ENCODE measurements at places on chromosomes 3 and 15. TPM values are rescaled to one million over a fixed set of nuclear protein-coding genes. Genes with fewer than 3 reads are reported as not detected.

Gene TLR9
- not detected for total RNA-seq

- no peak for DNase-seq
Measured at GRCh38 chr3:109939817-109940216, 602.5 kb upstream of the DPPA4 start.

DNA sequence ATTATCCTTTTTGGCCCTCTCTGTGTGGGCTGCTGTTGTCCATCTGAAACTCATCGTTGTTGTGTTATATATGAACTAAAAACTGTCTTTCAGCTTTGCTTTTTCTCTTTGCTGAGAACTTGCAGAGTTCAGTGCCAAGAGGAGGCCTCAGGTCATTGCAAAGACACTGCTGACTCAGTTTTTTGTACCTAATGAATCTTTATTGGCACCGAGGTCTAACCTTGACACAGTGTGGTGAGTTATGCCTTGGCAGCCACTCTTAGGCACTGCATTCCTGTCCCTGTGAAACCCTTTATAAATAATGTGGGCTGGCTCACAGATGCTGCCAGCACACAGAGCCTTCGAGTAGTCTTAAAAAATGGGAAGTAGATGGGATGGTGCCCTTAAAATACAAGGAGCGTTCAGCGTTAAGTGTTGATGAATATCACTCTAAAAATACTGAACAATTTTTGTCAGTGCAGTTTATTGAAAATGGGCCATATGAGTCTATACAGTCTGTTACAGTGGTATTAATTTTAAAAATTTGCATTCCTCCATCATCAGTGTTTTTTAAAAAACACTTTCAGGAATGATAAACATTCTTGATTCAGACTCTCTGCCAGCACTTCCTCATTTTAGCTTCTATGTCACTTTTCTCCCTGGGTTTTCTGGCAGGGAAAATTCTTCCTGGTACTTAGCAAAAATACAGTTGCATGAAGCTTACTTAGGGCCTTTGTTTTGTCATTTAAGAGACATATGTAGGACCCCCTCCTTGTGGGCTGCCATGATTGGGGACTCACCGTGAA lies 234.1 kb downstream of the CACNA2D3 start:
- no peak for DNase-seq

DNA sequence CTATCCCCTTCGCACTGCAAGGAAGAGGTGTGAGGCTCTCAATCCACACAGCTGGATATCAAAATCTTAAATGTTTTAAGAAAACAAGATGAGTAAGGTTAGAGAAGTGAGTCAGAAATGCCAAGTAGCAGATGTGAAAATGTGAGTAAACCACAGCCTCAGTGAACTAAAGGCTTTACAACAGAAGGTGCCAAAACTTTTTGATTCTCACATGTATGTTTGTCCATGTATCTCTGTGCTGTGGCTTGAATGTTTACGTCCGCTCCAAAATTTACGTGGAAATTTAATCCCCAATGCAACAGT lies 126.8 kb upstream of the PFN2 start:
- no peak for DNase-seq

GRCh38 chr15:67077641-67078215 lies 12.3 kb downstream of the SMAD3 start:
- no peak for DNase-seq

DNA sequence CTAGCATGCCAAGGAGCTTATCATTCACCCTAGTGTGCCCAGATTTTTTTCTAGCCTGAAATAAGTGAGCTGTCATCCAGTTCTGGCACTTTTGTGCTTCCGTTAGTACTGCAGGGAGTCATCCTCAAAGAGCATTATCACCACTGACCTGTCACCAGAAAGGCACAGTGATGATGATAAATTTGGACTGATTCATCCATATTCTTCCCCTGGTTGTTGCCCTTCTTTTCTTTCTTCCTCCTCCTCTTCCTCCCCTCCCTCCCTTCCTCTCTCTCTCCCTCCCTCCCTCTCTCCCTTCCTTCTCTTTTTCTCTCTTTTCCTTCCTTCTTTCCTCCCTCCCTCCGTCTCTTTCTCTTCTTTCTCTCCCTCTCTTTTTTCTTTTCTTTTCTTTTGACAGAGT lies 21.3 kb downstream of the SLC35G2 start:
- DNase-seq: no peak

Gene PLSCR2
- total RNA-seq: not detected

- DNase-seq: no peak
Measured at GRCh38 chr3:161770484-161771386, 274.1 kb downstream of the OTOL1 start.

- no peak for DNase-seq
Measured at GRCh38 chr3:47018269-47018611, 38.8 kb downstream of the NBEAL2 start.

DNA sequence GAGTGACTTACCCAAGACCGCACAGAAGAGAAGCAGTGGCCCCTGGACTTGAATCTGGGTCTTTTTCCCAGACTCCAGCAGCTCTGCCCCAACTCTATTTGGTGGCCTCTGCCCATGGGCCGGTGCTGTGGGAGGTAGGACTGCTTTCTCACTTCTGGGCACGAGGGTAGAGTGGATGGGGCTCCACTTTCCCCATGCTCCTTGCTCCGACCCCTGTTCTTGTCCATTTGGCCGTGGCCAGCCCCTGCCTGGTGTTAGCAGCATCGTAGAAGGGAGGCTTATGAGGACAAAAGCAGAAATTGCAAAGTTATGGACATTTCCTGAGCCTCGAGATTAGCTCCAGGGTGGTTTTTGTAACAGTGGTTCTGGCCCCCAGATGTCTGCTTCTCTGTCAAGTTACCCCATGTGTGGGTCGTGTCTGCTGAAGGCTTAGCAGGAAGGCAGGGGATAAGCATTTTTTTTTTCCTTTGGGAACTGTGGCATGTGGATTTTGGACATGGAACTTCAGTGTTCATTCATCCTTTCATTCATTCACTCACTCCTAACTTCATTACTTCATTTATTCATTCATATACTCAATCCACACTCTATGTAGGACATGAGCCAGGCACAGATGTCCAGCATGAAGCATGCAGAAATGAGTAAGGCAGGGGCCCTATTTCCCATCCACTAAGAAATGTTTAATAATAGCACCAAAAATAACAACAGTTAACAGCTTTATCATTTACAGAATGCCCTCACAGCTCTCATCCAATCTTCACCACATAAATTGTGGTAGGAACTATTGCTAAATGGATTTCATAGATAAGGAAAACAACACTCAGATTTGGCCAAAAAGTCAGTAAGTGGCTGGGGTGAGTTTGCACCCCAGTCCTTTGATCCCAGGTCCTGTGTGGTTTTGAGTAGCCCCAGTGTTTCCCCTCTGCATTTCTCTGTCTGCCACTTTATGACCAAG lies 180.5 kb downstream of the OPA1 start:
- DNase-seq: no peak

Gene HAUS2
- total RNA-seq: 36.5 TPM

DNA sequence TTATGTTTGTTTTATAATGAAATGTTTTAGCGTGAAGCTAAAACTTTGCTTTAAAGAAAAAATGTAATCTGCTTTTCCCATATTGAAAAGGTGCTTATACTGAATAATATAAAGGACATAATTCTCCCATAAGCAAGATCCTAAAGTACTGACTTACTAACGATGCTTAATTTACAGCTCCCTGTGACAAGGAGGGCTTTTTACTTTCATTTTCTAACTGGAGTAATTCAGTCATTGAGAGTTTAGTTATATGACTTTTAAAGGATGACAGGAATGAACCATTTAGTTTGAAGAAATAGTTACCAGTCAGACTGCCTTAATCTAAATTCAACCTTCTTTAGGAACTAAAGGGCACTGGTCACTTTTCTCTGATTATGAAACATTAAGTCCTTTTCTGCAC lies 19.3 kb upstream of the ZPLD1 start:
- no peak for DNase-seq

DNA sequence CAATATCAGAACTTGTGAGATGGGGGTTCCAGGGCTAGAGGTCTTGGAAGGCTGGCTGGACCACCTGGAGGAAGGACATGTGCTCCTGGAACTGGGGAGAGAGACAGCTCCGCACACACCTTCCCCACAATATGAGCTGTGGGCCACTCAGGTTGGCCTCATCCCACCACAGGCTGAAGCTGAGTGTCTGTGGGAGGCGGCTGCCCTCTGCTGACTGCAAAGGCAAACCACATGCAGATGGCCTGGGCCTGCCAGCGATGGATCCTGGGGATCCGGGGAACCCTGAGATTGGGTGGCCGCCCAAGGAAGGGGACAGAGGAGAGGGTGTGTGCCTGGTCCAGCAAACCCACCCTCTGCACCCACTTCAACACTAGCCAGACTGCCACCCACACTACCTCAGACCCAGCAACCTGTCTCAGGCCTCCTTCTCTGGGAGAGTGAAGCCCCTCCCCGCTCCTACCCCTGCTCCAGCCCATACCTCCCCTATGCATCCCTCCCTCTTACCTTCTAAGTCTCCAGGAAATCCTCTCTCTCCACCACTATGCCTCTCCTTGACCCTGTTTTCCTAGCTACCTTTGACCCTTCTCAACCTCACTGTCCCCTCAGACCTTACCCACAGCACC lies 44.8 kb downstream of the CYP11A1 start:
- peak; percentile 67 for DNase-seq

DNA sequence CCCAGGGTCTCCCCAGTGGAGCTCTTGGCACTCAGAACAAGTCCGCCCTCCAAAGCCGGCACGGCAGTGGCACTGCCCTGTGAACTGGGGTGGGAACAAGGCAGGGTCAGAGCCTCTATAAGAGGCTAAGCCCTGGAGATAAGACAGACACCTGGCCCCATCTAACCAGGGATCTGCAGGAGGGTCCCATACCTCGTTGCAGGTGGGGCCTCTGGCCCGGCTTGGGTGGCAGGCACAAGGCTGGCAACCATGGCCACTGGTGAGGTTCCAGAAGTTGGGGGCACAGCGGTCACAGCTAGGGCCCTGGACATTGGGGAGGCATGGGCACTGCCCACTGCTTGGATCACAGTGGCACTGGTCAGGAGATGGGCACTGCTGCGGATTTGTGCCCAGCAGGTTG lies 3.6 kb upstream of the USP19 start:
- DNase-seq: no peak

DNA sequence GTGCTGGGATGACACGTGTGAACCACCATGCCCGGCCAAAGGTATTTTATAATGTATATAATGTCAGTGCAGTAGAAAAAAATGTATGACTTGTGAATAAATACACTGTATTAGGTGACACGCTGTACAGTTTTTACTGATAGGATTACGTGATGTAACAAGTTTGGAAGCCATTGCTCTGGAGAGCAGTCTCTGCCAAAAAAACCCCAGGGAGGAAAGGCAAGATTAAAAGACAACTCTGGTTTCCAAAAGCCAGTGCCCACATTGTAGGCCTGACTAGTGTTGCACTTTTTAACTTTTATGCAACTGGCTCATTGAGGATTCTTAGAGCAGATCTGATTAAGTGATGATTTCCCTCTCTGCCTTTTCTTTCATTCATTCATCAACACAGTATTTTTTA lies 62.0 kb upstream of the SLC2A2 start:
- DNase-seq: no peak

DNA sequence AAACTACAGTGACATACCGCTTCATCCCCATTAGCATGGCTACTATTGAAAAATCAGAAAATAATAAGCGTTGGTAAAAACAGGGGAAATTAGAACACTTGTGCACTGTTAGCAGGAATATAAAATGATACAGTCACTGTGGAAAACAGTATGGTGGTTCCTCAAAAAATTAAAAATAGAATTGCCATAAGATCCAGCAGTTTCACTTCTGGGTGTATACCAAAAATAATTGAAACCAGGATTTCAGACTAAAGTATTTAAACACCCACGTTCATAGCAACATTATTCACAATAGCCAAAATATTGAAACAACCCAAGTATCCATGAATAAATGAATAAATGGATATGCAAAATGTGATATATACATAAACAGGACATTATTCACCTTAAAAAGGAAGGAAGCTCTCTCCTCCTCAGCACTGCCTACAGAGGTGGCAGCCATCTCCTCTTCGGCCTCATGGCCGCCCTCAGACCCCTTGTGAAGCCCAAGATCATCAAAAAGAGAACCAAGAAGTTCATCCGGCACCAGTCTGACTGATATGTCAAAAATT lies 34.1 kb downstream of the NGLY1 start:
- no peak for DNase-seq

DNA sequence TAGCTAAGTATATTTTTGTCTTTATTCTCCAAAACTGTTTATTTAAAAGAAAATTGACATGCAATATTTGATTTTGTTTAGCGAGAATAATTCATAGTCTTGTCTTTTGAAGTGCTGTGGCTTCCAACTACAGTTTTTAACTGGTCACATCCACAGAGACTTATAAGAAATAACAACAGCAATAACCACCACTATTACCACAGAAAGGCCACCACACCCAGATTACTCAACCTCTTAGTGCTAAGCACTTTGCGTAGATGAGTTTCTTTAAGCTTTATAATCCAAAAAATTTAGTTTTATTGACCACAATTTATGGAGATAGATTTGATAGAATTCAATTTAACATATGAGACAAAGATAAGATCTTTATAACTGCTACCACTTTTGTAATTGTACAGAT lies 468.4 kb upstream of the UBE2E2 start:
- DNase-seq: no peak

DNA sequence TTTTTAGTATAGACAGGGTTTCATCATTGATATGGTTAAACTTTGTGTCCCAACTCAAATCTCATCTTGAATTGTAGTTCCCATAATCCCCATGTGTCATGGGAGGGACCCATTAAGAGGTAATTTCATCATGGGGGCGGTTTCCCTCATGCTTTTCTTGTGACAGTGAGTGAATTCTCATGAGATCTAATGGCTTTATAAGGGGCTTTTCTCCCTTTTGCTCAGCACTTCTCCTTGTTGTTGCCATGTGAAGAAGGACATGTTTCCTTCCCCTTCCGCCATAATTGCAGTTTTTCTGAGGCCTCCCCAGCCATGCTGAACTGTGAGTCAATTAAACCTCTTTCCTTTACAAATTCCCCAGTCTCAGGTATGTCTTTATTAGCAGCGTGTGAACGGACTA lies 20.2 kb upstream of the ZNF710 start:
- no peak for DNase-seq

Gene NMNAT3
- 2.1 TPM for total RNA-seq

DNA sequence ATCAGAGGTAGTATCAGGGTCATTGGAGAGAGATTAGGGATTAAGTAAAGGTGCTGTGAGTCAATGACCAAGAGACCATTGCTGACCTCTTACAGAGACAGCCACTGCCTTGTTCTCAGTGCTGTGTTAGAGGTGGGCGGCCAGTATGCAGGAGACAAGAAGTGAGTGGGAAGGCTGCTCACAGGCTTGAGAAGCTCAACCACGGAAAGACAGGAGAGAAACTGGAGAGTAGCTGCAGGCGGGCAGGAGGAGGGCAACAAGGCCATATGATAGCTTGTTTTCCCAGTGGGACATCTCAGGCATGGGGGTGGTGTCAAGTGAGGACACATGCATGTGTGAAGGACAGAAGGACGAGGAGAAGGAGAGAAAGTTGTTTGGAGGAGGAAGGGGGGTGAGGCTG lies 237.3 kb downstream of the PDCD6IP start:
- no peak for DNase-seq

Gene GOLGA6B
- total RNA-seq: not detected

DNA sequence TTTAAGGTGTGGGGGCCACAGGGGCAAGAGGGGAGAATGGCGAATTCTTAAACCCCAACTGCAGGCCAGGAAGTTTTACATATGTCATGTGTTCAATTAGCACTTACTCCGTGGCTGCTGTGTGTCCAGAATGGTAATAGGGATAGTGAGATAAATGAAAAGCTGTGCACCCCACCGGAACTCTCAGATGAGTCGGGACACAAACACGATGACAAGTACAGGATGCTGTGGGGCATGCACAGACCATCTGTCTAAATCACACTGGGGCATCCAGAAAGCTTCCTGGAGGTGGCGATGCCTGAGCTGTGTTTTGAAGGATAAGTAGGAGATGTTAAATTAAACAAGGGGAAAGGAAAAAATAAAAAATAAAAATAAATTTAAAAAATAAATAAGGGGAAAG lies 18.3 kb upstream of the TMEM158 start:
- no peak for DNase-seq

Data from neural crest cell (in vitro differentiated cells).